ENCODE measurements at places on chromosomes 2 and 18. TPM values are rescaled to one million over a fixed set of nuclear protein-coding genes. Genes with fewer than 3 reads are reported as not detected.

The FBXO48 gene
- 2.0 TPM for total RNA-seq

The PARD3B gene
- total RNA-seq: 0.29 TPM

The CCDC68 gene
- total RNA-seq: 0.16 TPM

The ZAP70 gene
- total RNA-seq: 176 TPM

The ASPRV1 gene
- 0.73 TPM for total RNA-seq

- peak; percentile 84 for ATAC-seq
Observed at GRCh38 chr2:11498543-11499034, 32.6 kb upstream of the E2F6 start.

DNA sequence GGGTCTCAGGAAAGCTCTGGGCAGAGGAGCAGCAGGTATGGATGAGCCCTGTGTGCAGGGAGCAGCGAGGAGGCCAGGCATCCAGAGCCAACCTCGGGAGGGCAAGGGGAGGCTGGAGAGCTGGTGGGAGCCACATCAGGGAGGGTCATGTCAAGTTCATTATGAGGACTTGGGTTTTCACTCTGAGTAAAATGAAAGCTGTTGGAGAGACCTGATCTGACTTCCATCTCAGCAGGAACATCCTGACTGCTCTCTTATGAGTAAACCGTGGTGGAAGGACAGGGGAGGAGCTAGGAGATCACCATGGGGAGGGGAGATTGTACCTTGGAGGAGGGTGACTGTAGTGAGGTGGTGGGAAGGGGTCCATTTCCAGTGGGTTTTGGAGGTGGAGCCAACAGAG lies 209.8 kb downstream of the LDLRAD4 start:
- peak; percentile 43 for ATAC-seq

- peak; percentile 47 for ATAC-seq
Observed at GRCh38 chr2:8536686-8537561, 144.9 kb upstream of the ID2 start.

DNA sequence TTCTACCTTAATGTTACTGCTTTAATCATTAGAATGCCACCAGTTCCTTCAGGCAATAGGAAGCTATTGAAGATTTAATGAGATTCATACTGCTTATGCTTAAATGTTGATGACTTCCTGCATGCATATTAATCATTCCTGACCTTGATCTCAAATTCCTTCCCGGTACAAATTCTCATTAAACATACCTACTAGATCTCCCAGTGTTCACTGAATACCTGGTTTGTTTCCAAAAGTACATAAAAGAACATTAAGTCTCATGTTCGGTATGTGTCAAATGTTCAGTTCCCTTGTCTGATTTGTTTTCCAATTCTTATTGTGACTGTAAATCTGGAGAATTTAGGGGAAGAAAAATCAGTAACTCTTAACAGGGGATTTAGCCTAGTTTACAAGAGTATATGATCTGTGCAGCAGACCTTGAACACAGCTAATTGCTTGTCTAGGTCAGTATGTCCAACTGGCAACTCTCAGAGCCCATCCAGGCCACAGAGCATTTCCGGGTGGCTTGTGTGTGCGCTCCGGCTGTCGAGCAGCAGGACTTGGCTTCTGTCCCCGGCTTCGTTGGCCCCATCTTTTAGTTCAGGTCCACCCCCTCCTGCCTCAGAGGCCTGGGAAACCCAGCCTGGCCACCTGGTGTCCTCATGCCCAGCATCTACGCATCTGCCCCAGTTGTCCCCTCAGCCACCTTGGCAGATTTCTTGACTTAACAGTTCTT lies 13.1 kb downstream of the METAP1D start:
- no peak for ATAC-seq

DNA sequence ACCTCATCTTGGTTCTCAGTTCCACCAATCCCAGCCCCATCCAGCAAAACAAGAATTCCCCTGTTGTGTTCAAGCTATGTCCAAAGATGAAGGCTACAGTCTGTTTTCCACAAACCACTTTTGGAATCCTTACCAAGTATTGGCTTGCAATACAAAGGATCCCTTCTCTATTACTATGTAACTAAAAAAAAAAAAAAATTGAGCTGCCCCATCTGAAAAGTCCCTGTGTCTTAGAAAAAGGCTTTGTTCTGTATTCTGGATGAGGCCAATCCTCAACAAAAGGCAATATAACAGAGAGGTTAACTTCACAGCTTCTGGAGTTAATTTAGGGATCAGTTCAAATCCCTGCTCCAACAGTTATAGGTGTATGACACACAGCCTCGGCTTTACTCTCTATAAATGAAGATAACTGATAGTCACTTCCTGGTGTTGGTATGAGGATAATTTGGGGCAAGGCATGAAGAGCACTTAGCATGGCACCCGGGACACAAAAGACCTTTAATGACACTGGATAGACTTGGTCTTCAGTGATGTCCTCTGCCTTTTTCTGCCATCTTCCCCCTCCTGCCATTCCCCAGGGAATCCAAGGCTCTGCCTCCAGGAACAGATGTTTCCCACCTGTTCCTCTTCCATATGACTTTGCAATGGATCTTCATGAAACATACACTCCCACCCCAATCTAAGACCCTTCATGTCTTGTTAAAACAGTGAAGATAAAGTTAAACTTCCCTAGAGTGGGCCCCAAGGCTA lies 61.2 kb upstream of the ATL2 start:
- no peak for ATAC-seq

DNA sequence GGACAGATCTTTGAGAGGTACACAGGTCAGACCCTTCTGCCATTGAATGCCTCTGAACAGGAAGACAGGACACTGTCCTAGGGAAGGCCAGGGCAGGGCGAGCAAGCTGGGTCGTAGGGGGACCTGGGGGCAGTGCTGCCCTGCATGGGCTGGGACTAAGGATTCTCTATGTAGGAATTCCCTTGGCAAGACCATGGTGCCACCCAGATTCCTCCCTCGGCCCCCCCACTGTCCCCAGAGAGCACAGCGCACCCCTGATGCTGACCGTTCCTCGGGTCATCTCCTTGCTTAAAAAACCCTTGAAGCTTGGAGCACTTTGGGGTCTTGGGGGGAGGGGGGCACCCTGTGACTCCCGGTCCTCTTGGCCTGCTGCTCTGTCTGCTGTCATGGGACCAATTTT lies 195.1 kb downstream of the SEPTIN10 start:
- no peak for ATAC-seq

DNA sequence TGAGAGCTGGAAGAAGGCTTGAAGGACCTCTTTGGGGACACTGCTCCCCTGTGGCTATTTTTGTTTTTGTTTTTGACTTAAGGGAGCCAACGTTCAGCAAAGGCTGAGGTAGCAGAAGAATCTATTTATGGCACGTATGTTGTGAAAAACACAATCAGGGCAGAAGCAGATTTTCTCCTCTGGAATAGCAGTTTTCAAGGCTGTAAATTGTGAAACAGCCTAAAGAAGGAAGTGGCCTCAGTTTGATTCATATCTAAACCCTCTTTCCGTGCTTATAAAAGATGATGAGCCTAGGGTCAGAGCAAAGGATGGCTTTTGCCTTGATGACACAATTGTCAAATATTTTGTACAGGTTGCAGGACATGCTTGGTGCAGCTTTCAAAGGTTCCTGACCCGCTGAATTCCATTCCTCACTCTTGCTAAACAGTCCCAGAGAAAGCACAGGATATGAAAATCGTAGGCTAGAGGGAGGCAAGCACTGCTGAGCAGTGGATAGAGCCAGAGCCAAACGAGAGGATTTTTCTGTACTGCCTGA lies 106.2 kb upstream of the DLX2 start:
- ATAC-seq: no peak
